ENCODE measurements at places on chromosomes 16 and 17.

DNA sequence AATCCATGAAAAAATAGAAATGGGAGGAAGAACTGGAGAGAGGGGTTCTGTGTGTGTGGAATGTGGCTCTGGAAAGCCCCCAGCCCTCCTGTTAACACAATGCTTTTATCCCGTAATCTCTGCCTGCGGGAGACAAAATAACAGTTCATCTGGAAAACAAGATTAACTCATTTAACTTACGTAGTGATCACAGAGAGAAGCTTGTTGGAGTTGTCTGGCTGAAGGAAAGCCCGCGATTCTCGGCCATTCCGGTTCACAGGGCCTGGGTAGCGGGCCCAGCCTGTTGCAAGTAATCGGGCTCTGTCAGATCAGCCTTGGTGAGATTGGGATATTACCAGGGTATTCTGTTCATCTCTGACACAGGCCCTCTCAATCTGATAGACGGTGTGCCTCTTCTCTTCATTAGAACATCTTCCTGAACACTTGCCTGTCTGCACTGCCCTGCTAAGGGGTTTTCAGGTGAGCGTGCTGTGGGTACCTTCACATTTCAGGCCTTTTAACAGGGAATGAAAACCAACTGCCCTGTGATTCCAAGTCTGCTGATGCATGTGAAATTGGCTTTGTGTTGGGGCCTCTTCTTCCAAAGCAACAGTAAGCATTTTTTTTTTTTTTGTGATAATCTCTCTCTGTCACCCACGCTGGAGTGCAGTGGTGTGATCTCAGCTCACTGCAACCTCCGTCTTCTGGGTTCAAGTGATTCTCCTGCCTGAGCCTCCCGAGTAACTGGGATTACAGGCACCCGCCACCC is 609.9 kb downstream of the WWOX start:
- DNase-seq = no peak

DNA sequence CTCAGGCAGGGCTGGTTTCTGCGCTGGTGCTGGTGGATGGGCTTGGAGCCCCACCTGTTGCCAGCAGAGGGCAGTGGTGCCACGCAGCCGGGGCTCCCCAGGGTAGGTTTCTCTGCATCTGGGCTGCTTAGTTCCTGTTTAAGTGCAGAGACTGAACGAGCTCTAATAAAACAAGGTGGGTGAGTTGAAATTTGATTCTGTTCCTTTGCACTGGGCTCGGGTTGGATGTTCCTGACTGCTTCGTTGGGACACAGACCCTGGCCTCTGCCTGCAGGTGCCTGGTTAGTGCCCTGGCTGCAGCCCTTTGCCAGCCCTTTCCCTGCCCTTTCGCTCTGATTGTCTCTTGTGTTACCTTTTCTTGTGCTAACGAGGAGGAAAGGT is 30.0 kb downstream of the TBCD start:
- DNase-seq = peak; percentile 84

DNA sequence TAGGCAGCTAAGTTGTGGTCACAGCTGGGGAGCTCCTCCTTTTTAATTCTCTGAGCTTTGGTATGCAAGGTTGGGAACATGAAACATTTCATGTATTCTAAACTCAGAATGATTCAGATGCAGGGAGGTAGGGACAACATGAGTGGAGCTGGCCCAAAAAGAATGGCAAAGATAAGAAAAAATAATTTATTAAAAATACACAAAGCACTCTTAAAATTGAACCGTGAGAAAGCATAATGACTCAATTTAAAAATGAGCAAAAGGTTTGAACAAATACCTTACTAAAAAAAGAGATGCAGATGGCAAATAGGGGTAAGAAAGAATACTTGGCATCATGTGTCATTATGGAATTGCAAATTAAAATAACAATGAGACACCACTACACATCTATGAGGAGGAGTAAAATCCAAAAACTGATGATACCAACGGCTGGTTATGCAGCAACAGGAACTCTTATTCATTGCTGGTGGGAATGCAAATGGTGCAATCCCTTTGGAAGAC is 175.6 kb upstream of the IRX3 start:
- DNase-seq = no peak

DNA sequence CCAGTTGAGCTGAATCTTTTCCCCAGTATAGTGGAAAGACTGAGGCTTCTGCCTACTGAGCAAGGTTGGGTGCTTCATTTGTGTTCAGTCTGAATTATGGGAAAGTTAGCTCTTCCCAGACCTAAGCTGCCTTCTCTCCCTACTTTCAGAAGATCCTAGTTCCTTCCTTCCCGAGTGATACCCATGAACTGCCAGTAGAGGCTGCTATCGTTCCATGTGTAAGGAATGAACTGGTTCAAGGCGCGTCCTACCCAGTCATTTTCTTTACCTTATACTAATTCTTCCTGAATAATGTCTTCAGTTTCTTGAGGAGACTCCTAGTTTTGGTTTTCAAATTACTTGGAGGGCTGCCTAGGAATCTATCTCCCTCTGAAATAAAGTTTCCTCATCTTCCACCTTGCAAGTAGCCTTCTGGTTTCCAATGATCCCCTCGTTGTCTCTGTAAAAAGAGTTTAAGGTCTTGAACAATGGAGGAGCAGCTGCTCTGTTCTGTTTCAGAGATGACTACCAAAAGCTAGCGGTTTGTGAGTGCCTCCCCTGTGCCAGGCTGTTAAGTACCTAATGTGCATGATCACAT is 934 bp upstream of the AOC2 start:
- no peak for DNase-seq

GRCh38 chr16:74817851-74818250 is 43.2 kb upstream of the FA2H start:
- no peak for DNase-seq

DNA sequence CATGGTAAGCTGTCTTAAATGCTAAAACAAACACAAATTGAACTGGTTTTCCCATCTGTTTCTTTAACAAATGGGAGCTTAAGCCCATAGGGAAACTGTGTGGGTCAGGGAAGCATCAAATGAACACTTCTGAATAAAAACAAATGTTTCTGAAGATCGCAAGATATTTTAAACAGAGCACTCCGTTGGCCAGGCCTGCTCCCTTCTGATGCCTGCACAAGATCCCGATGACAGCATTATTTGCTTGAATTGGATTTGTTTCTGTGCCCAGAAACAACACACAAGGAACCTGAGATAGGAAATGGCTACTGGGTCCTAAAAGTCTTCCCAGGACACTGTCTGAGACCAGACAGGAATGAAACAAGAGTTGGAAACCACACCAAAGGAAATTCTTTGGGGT is 425.8 kb upstream of the ZFHX3 start:
- DNase-seq = no peak

- no peak for DNase-seq
Measured at GRCh38 chr17:80920441-80920840, 71.2 kb upstream of the CHMP6 start.
